ENCODE measurements at places on chromosomes 12 and 14. TPM values are rescaled to one million over a fixed set of nuclear protein-coding genes. Genes with fewer than 3 reads are reported as not detected.

DNA sequence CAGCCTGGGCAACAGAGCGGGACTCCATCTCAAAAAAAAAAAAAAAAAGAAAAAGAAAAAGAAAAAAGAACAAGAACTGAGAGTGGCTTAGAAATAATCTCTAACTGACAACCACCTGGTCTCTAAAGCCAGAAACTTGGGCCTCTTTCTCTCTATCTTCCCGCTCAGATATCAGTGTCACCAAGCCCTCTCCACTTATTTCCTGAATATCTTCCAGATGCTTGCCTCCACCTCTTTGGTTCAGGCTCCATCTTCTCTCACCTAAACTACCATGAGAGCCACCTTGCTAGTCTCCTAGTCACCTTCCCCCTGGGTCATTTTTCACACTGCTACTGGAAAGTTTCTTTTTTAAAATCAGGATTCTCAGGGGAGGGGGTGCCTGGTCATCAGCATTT lies 1.8 kb upstream of the TM9SF1 start:
- peak overlapping the region; percentile 98 for H3K27ac ChIP-seq
- H3K4me3 ChIP-seq, result peak overlapping the region; percentile 95
- no peaks in the 10 kb centered on the region for H3K27me3 ChIP-seq
- no peak for DNase-seq
- peaks cover 45% of the 10 kb centered on the region for H3K4me1 ChIP-seq

The LHX5 gene
- total RNA-seq, result not detected

- H3K4me1 ChIP-seq, result peaks cover 18% of the 10 kb centered on the region
- H3K4me3 ChIP-seq, result no peak overlapping the region
- no peak overlapping the region for H3K27ac ChIP-seq
Measured at GRCh38 chr12:12214635-12215131, 52.2 kb downstream of the LRP6 start.

The CLEC4C gene
- not detected for total RNA-seq

The DDIT3 gene
- 27.2 TPM for total RNA-seq

- no peak for DNase-seq
- no peak overlapping the region for H3K4me3 ChIP-seq
- H3K27me3 ChIP-seq, result no peaks in the 10 kb centered on the region
- no peaks in the 10 kb centered on the region for H3K36me3 ChIP-seq
Measured at GRCh38 chr14:55553791-55554190, 26.2 kb upstream of the KTN1 start.

The C3AR1 gene
- total RNA-seq, result 19.4 TPM

DNA sequence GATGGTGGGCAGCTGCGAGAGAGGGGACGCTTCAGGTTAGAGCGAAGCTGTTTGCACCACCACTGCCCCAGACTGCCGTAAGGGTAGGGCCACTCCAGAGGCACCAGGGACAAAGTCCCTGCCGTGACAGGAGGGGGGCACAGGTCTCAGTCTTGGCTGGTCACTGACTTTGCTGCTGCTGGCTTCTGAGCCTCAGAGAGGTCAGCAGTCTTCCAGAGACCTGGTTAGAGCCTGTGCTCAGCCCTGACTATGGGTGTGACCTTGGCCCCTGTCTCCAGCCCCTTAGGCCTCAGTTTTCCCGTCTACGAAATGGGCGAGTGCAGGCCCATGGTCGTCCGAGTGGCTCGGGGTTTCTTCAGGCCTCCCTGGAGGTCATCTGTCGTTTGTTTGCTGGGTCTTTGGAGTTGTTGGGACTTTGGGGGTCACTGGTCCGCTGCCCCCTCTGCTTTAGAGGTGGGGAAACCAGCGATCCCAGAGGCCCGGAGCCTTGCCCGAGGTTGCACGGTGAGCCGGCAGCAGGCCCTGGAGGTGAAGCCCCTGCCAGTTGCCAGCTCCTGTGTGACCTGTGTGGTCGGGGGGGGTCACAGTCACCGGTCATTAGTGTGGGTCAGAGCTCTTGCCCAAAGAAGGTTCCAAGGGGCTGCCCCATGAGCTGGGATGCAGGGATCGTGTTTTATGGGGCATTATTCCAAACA lies 15.3 kb downstream of the MEG3 start:
- H3K27ac ChIP-seq, result no peak overlapping the region
- peaks cover 6% of the 10 kb centered on the region for H3K27me3 ChIP-seq
- no peak overlapping the region for H3K4me3 ChIP-seq
- H3K4me1 ChIP-seq, result peaks cover 11% of the 10 kb centered on the region
- no peaks in the 10 kb centered on the region for H3K36me3 ChIP-seq
- no peak for DNase-seq

DNA sequence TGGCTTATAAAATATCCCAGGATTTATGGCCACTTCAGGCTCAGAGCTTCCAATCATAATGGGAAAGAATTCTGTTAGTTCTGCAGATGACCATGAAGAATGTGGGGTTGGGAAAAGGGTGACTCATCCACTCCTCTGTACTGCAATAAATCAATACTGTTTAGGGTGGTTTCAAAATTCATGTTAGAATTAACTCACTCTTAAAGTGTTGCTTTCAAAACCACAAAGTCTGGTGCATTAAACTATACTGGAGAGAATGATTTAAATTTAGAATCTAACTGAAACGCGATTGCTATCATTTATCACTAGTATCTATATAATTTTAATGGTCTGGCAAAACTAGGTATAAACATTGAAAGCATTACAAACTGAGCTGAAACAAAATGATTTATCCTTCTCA lies 798 bp downstream of the CCDC198 start:
- H3K4me3 ChIP-seq, result no peak overlapping the region
- no peaks in the 10 kb centered on the region for H3K27me3 ChIP-seq
- H3K36me3 ChIP-seq, result no peaks in the 10 kb centered on the region
- no peak for DNase-seq
- no peaks in the 10 kb centered on the region for H3K4me1 ChIP-seq

GRCh38 chr14:87894920-87895319 lies 98.1 kb downstream of the GALC start:
- no peaks in the 10 kb centered on the region for H3K36me3 ChIP-seq
- no peak overlapping the region for H3K27ac ChIP-seq
- DNase-seq, result no peak

GRCh38 chr14:39731912-39732311 lies 299.7 kb upstream of the FBXO33 start:
- no peak overlapping the region for H3K27ac ChIP-seq
- H3K4me1 ChIP-seq, result no peaks in the 10 kb centered on the region
- DNase-seq, result no peak
- H3K36me3 ChIP-seq, result no peaks in the 10 kb centered on the region
- H3K4me3 ChIP-seq, result no peak overlapping the region

DNA sequence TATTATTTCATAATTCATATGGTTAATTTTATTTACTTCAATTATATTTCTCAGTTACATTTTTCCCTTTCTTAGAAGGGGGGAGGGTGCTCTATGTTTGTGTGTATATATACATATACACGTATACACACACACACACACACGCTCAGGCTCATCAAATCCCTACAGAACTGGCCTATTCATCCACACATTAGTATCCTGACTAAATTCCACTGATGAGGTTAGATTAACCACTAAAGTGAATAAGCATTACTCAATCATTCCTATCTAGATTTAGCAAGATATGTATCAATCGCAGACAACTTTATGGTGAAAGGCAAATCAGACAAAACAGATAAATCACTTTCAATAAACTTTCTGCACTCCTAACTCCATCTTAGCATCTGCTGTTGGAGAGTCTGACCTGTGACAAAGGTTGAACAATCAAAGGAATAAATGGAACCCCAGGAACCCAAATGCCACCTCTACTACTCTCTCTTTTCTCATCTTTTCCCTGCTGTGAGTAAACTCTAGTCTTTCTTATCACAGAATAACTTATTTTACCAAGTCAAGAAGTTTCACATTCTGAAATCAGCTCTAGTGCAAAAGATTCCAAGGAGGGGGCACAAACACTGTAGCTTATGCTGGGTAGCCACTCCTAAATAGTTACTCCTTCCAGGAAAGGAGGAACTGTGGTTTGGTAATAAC lies 67.6 kb downstream of the RALGAPA1 start:
- H3K27me3 ChIP-seq, result no peaks in the 10 kb centered on the region
- H3K27ac ChIP-seq, result no peak overlapping the region
- peaks cover 42% of the 10 kb centered on the region for H3K36me3 ChIP-seq
- no peaks in the 10 kb centered on the region for H3K4me1 ChIP-seq

GRCh38 chr14:99904506-99904905 lies 111.3 kb downstream of the EML1 start:
- no peaks in the 10 kb centered on the region for H3K4me1 ChIP-seq
- no peak overlapping the region for H3K27ac ChIP-seq
- no peaks in the 10 kb centered on the region for H3K27me3 ChIP-seq

- no peaks in the 10 kb centered on the region for H3K36me3 ChIP-seq
- peak overlapping the region; percentile 33 for H3K27ac ChIP-seq
- no peaks in the 10 kb centered on the region for H3K27me3 ChIP-seq
Measured at GRCh38 chr12:119176267-119177055, 2.3 kb upstream of the HSPB8 start.

DNA sequence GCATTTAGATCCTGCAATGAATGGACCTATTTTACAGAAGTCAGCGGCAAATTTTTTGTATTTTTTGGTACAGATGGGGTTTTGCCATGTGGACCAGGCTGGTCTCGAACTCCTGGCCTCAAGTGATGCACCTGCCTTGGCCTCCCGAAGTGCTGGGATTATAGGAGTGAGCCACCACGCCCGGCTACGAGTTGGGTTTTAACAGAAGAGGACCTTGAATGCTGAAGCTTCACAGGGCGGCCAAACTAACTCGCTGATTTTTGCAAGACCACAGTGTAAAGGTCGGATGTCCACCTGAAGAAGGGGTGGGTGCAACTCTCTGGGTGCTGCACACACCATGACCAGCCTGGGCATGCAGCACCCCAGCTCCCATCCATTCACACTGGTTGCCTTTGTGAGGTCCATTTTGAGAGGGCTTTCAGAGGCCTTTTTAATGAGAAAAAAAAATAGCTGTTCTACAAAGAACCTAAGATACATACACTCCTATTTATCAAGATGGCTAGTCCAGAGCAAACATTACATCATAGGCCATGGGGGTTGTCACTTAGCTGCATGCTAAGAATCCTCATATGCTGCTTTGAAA lies 21.6 kb upstream of the CDK2AP1 start:
- no peak overlapping the region for H3K27ac ChIP-seq
- peaks cover 84% of the 10 kb centered on the region for H3K36me3 ChIP-seq
- H3K4me1 ChIP-seq, result no peaks in the 10 kb centered on the region
- no peaks in the 10 kb centered on the region for H3K27me3 ChIP-seq

The FOXA1 gene
- 30.2 TPM for total RNA-seq

DNA sequence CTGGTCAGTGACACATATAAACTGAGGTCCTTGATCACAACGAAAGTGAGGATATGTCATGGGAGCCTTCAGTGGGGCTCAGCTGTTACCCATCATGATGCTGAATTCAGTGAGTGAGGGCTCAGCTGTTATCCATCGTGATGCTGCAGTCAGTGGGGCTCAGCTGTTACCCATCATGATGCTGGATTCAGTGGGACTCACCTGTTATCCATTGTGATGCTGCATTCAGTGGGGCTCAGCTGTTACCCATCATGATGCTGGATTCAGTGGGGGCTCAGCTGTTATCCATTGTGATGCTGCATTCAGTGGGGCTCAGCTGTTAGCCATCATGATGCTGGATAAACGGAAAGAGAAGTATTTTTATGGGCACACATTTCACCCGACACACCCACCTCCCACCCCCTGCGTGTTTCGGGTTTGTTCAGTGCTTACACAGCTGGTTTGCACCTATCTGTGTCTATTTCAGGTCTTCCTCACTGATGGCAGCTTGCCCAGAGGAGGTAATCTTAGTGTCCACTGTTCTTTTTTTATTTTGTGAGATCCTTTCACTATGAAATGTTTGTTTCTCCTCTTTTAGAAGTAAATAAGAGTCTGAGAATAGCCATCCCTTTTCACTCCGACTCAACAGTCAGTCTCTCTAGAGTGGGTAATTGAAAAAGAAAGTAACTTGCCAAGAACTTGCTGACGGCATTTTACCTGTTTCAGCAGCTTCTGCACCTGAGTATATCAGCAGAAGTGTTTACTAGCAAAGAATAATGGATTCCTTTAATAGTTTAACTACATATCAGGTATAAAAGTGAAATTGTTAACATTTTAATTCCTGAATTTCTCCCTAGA lies 183.0 kb downstream of the ERC1 start:
- no peaks in the 10 kb centered on the region for H3K27me3 ChIP-seq
- no peak for DNase-seq
- no peaks in the 10 kb centered on the region for H3K36me3 ChIP-seq
- no peak overlapping the region for H3K27ac ChIP-seq
- H3K4me1 ChIP-seq, result no peaks in the 10 kb centered on the region

GRCh38 chr14:60196291-60196690 lies 31.1 kb upstream of the DHRS7 start:
- no peak for DNase-seq
- H3K27ac ChIP-seq, result no peak overlapping the region
- H3K36me3 ChIP-seq, result no peaks in the 10 kb centered on the region
- no peaks in the 10 kb centered on the region for H3K27me3 ChIP-seq

The LRRK2 gene
- total RNA-seq, result 351 TPM

DNA sequence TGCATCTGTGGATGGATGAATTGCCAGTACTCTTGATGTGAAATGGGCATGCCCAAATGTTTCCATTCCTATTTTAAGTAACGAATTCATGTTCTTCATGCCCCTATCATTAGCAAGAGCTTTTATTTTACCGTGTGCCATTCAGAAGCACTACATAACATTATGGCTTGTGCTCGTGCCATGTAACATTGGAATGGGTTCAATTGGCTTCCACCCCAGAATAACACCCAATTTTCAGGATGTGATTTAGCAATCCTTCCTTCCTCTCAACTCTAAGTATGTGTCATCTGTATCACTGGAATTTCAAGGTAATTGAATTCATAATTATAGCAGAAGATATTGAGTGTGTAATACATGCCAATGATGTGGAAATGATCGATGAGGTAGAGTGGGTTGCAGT lies 145.8 kb upstream of the TMPO start:
- no peak for DNase-seq
- H3K4me1 ChIP-seq, result no peaks in the 10 kb centered on the region
- no peaks in the 10 kb centered on the region for H3K27me3 ChIP-seq

The CDC42BPB gene
- 79.9 TPM for total RNA-seq

DNA sequence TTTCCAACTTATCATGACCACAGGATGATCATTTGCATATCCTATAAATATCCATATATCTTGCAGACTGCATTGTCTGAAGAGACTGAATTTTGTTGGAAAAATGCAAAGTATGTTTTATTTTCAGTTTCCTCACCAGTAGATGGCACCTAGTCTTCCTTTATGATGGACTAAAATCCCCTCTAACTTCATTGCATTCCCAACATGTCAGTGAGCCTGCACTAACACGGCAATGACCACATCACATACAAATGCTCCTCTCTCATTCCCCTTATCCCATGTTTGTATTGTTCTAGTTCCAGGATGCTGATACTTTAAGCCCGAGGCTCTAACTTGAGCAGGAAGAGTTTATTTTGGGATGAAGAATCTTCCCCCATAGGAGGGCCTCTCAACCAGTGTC lies 24.7 kb upstream of the MYBPC1 start:
- no peak overlapping the region for H3K27ac ChIP-seq
- H3K27me3 ChIP-seq, result no peaks in the 10 kb centered on the region
- H3K36me3 ChIP-seq, result no peaks in the 10 kb centered on the region
- H3K4me3 ChIP-seq, result no peak overlapping the region
- DNase-seq, result no peak
- peaks cover 8% of the 10 kb centered on the region for H3K4me1 ChIP-seq

GRCh38 chr12:10732066-10732465 lies 8.9 kb upstream of the YBX3 start:
- H3K36me3 ChIP-seq, result no peaks in the 10 kb centered on the region
- H3K4me1 ChIP-seq, result no peaks in the 10 kb centered on the region
- DNase-seq, result no peak
- H3K4me3 ChIP-seq, result no peak overlapping the region
- H3K27ac ChIP-seq, result no peak overlapping the region
- no peaks in the 10 kb centered on the region for H3K27me3 ChIP-seq

The PLEKHD1 gene
- 0.61 TPM for total RNA-seq

The IL23A gene
- total RNA-seq, result 1.0 TPM

All from left lung (tissue), 14 donors.